ENCODE measurements at places on chromosomes 6 and 20.

GRCh38 chr20:39941245-39941644 is 747.8 kb downstream of the MAFB start:
- no peak for DNase-seq

- no peak for DNase-seq
These were observed 48.7 kb upstream of the CRISP1 start for GRCh38 chr6:49915035-49915434.

DNA sequence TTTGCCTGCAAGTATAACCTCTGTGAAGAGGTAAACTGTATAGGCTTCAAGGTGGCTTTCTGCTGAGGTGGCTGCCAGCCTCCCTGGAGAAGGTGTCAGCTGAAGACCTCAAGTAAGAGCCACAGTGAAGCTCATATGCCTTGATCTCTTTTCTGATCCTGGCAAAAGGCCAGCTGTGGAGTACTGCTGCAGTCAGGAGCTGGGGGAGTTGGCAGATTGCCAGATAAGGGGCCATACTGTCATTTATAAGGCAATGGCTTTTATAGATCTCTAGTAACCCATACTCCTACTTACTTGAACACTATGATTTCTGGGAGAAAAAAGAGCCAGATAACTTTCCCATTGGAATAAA is 8.8 kb upstream of the CEP85L start:
- DNase-seq = no peak

DNA sequence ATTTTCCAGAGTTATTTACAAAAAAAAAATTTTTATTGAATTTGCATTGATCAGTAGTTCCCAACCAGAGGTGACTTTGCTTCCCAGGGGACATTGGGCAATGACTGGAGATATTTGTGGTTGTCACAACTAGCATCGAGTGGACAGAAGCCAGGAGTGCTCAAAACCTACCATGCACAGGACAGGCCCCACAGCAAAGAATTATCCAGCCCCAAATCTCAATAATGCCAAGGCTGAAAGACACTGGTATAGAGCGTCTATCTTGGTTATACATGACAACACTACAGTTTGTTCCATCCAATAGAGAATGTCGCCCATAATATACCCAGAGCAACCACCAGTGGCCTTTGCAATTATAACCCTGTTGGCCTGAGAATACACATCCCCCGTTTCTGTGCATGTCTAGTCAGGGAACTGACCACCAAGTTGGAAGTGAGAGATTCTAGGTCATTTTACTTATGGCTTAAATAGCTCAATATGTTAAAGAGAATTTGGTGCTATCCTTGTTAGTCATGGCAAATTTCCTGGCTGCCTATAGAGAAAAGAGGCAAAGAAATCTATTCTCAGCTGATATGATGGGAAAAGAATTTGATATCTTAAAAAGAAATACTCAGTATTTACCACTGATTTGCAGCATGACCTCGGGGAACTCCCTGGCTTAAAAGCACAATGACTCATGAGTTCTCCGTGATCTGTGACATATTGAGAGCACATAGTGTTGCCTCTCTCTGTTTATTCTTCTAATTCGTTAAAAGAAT is 76.0 kb upstream of the ADTRP start:
- no peak for DNase-seq

- DNase-seq = no peak
These were observed 31.8 kb upstream of the NT5E start for GRCh38 chr6:85418059-85418458.

DNA sequence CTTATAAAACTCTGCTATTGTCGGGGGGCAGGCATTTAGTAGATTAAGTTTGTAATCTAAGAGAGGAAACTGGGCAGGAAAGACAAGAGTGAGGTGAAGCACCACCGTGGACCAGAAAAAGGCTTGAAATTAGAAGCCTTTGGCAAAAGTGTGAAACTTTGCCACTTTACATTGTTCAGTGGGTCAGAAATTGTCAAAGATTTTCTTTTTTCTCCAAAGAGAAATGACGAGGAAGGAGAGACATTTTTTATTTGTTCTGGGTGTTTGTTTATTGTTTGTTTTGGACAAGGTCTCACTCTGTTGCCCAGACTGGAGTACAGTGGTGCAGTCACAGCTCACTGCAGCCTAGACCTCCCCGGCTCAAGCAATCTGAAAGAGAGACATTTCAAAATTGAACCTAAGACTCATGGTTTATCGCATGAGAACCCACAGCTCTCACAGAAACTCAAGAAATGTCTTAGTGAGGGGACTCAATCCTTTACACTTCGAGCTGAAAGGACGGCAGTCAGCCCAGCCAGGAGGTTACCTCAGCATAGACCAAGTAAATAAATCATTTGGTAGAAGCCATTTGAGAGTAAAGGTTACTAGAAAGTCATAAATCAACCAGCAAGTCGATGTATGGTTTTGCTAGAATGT is 262.8 kb upstream of the TAB2 start:
- DNase-seq = no peak

DNA sequence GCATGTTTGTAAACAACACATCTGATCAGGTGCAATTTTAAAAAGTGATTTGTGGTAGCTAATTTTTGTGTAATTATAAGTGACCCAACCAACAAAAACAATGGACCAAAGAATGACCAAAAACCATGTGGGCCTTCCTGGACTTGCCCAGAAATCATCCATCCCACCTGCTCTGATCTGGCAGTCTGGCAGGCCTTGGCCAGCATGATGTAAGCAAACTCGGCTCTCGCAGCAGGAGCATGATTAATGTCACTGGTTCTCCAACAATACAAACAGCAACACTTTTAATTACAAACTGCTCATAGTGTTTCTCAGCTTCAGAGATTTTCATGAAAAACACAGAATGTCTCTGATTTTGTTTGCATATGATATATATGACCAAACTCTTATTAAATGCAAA is 16.1 kb downstream of the TP53INP2 start:
- no peak for DNase-seq

DNA sequence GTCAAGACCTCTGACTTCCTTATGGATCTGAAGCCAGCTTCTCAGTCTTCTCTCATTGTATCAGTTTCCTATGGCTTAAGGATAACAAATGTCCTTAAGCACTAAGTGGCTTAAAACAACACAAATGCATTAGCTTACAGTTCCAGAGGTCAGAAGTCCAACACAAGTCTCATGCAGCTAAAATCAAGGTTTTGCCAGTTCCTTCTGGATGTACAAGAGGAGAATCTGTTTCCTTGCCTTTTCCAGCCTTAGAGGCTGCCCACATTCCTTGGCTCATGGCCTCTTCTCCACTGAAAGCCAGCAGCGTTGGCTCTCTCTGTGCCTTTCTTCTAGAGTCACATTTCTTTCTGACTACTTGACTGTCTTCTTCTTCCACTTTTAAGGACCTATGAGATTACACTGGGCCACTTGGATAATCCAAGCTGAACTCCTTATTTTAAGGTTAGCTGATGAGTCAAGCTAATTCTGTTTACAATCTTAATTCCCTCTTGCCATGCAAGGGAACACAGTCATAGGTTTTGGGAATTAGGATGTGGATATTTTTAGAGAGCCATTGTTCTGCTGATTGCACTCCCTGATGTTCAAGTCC is 179.0 kb downstream of the BCAS1 start:
- no peak for DNase-seq

- no peak for DNase-seq
These were observed 531.8 kb upstream of the EYS start for GRCh38 chr6:66238851-66239250.

DNA sequence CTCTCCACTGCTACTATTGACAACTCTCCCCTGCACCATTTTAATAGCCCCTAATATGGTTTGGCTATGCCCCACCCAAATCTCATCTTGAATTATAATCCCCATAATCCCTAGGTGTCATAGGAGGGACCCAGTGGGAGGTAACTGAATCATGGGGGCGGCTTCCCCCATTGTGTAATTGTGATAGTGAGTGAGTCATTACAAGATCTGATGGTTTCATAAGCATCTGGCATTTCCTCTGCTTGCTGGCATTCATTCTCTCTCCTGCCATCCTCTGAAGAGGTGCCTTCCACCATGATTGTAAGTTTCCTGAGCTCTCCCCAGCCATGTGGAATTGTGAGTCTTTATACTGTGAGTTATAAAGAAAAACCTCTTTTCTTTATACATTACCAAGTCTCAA is 74.1 kb upstream of the TCF21 start:
- DNase-seq = no peak

GRCh38 chr6:11317885-11318771 is 85.7 kb upstream of the NEDD9 start:
- no peak for DNase-seq

Measured in cortex of kidney (tissue), 1 donor.